Melanocyte of skin (primary cell): ENCODE measurements at places on chromosomes 6 and 20. TPM values are rescaled to one million over a fixed set of nuclear protein-coding genes. Genes with fewer than 3 reads are reported as not detected.

SLC22A16 gene
- total RNA-seq, result not detected in 2 replicates

APOBEC2 gene
- not detected in 2 replicates for total RNA-seq

AHI1 gene
- total RNA-seq, result 14.0 and 23.3 TPM in 2 replicates

BRD2 gene
- total RNA-seq, result 101 and 122 TPM in 2 replicates

NHLRC1 gene
- 2.3 and 4.2 TPM in 2 replicates for total RNA-seq

LY86 gene
- total RNA-seq, result not detected in 2 replicates

GSTA2 gene
- not detected in 2 replicates for total RNA-seq

GMPR gene
- 132 and 200 TPM in 2 replicates for total RNA-seq

FBXO9 gene
- 40.6 and 51.6 TPM in 2 replicates for total RNA-seq

GMEB2 gene
- total RNA-seq, result 6.9 and 8.4 TPM in 2 replicates

DLK2 gene
- total RNA-seq, result not detected in 2 replicates

KCNK16 gene
- not detected in 2 replicates for total RNA-seq

MEP1A gene
- total RNA-seq, result not detected in 2 replicates

POPDC3 gene
- 75.9 and 98.4 TPM in 2 replicates for total RNA-seq

MUC22 gene
- not detected in 2 replicates for total RNA-seq

CPXM1 gene
- total RNA-seq, result not detected in 2 replicates

WFDC10B gene
- not detected in 2 replicates for total RNA-seq

SLC32A1 gene
- total RNA-seq, result not detected in 2 replicates

C20orf141 gene
- total RNA-seq, result not detected in 2 replicates

HDGFL1 gene
- not detected in 2 replicates for total RNA-seq

FHL5 gene
- total RNA-seq, result not detected in 2 replicates

HSPA12B gene
- 0.15 TPM in 1 of 2 replicates, not detected in the other for total RNA-seq

PERP gene
- 31.3 and 31.5 TPM in 2 replicates for total RNA-seq

GABRR1 gene
- total RNA-seq, result not detected in 2 replicates

OR2B6 gene
- not detected in 2 replicates for total RNA-seq

FAM8A1 gene
- total RNA-seq, result 11.7 and 19.9 TPM in 2 replicates

SUMO4 gene
- 2.2 and 2.8 TPM in 2 replicates for total RNA-seq

ANKRD66 gene
- not detected in 2 replicates for total RNA-seq

LRFN2 gene
- total RNA-seq, result not detected in 2 replicates

SIRPB1 gene
- 2.9 TPM in 1 of 2 replicates, not detected in the other for total RNA-seq

SLC17A4 gene
- total RNA-seq, result not detected in 2 replicates

SNX14 gene
- total RNA-seq, result 87.6 and 106 TPM in 2 replicates

COL11A2 gene
- total RNA-seq, result 0.34 and 0.36 TPM in 2 replicates

TP53INP2 gene
- 6.2 and 8.9 TPM in 2 replicates for total RNA-seq

SLC52A3 gene
- 0.33 and 0.46 TPM in 2 replicates for total RNA-seq

BANF2 gene
- not detected in 2 replicates for total RNA-seq

JAG1 gene
- 37.3 and 59.5 TPM in 2 replicates for total RNA-seq

BRPF3 gene
- 12.4 and 14.2 TPM in 2 replicates for total RNA-seq

ADAM33 gene
- under 0.01 TPM in 2 replicates for total RNA-seq

ACSS2 gene
- total RNA-seq, result 27.8 and 36.6 TPM in 2 replicates

LY6G6F gene
- total RNA-seq, result not detected in 2 replicates

CLVS2 gene
- not detected in 2 replicates for total RNA-seq

ADGRF4 gene
- not detected in 2 replicates for total RNA-seq

MRAP2 gene
- total RNA-seq, result 4.0 TPM in 2 replicates

TCF19 gene
- total RNA-seq, result 18.5 and 23.6 TPM in 2 replicates

ARMC12 gene
- total RNA-seq, result 0.15 and 0.33 TPM in 2 replicates

TMC2 gene
- total RNA-seq, result under 0.01 TPM in 1 of 2 replicates, not detected in the other

CPNE5 gene
- under 0.01 and 0.31 TPM in 2 replicates for total RNA-seq

CFAP61 gene
- 0.73 and 1.0 TPM in 2 replicates for total RNA-seq

PLN gene
- not detected in 2 replicates for total RNA-seq

ME1 gene
- total RNA-seq, result 7.2 and 14.9 TPM in 2 replicates
